ENCODE measurements at places on chromosomes 7 and 10. TPM values are rescaled to one million over a fixed set of nuclear protein-coding genes. Genes with fewer than 3 reads are reported as not detected.

- no peak for DNase-seq
These were observed 286.6 kb upstream of the NRP1 start for GRCh38 chr10:33621101-33621500.

DNA sequence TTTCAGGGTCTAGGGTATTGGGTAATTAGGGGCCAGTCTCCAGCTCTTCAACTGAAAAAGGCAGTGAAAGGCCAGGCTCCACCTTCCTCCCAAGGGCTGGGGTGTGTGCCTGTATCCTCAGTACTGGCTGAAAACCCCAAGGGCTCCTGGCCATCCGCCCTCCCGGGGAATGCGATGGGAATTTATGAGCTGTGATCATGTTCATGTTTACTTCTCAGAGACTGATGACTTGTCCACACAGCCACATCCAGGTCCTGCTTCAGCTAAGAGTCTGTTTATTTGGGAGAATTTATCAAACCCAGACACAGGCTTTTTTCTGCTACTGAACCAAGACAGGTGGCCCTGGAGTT is 91.7 kb downstream of the CCDC3 start:
- DNase-seq = no peak

Gene RELN
- total RNA-seq = not detected

GRCh38 chr10:119370972-119371703 is 163.8 kb downstream of the GRK5 start:
- no peak for DNase-seq

Gene SPDYE8
- total RNA-seq = not detected

Gene PLXNA4
- 10.9 TPM for total RNA-seq

DNA sequence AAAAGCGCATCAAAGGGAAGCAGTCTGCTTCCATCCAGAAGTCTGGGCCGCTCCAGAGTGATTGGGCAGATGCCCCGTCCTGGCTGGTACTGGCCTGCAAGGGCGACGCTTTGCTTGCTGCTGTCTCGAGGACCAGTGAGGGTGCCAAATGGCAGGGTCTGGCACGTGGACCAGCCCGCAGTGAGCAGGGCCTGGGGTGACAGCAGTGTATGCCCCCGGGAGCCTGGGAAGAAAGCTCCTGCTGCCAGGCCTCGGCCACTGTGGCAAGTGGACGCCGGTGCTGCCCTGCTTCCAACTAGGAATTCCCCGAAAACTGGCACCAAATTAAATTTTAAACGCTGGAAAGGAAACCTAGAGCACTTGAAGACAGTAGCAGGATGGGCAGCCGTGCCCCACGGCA is 357.0 kb upstream of the MKI67 start:
- DNase-seq = no peak

Gene PCBD1
- total RNA-seq = 10.4 TPM
